ENCODE measurements at places on chromosomes 1 and 21.

- DNase-seq, result no peak
Observed at GRCh38 chr1:23899070-23899469, 14.1 kb downstream of the CNR2 start.

DNA sequence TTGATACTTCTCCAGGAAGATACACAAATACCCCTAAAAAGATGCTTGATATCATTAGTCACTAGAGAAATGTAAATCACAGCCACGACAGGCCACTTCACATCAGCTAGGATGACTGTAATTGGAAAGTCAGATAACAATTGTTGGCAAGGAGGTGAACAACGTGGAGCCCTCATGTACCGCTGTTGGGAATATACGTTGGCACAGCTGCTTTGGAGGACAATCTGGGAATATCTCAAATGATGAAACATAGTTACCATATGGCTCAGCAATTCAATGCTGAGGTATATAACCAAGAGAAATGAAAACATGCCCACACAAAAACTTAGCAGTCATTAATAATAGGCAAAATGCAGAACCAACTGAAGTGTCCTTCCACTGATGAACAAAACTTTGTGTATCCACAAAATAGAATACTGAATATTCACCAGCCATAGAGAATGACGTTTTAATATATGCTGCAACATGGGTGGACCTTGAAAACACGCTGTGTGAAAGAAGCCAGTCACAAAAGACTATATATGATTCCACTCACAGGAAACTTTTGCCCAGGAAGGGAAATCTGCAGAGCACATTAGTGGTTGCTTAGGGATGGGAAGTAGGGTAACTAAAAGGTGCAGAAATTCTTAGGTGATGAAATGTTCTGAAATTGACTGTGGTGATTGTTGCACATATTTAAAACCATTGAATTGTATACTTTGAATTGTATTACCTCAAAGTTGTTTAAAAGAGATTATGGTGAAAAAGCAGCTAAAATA lies 95.4 kb downstream of the AHCTF1 start:
- DNase-seq, result no peak

DNA sequence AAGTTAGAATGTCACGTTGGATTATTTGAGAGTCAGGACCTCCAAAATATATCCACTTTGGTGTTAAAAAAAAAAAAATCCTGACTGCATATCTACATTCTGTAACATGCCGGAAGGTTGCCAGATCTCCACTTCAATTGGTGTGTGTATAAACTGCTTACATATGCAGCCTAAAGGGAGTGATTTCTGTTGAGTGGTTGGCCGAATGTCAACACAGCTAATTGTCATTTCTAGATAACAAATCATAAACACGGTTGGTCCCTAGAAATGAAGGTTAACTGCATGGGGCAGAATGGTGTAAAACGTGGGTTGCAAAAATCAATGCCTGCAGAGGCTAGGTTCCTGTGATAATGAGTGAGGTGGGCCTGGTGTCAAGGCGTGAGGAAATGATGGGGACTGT lies 15.0 kb upstream of the ROR1 start:
- DNase-seq, result no peak

- DNase-seq, result no peak
Observed at GRCh38 chr1:215484171-215484939, 82.7 kb upstream of the KCTD3 start.

DNA sequence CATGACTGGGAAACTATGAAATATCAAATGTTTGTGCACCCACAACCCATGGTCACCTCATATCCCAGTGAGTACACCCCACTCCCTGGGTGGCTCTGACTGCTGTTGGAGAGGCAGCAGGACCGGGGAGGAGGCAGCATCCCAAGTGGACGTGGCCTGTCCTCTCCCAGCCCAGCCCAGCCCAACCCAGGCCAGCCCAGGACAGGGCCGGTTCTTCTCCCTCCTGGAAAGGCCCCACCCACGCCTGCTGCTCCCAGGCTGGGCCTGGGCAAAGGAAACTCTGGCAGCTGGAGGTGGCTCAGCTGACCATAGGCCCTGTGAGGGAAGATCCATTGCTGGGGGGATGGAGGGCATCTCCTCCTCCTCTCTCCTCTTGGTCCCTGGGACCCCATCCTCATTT lies 19.1 kb downstream of the MATN1 start:
- no peak for DNase-seq

GRCh38 chr1:8674481-8674880 lies 143.0 kb downstream of the RERE start:
- DNase-seq, result no peak

GRCh38 chr1:32984455-32985171 lies 20.0 kb upstream of the RNF19B start:
- no peak for DNase-seq

- DNase-seq, result no peak
Observed at GRCh38 chr21:35280231-35280630, 231.1 kb upstream of the RUNX1 start.

DNA sequence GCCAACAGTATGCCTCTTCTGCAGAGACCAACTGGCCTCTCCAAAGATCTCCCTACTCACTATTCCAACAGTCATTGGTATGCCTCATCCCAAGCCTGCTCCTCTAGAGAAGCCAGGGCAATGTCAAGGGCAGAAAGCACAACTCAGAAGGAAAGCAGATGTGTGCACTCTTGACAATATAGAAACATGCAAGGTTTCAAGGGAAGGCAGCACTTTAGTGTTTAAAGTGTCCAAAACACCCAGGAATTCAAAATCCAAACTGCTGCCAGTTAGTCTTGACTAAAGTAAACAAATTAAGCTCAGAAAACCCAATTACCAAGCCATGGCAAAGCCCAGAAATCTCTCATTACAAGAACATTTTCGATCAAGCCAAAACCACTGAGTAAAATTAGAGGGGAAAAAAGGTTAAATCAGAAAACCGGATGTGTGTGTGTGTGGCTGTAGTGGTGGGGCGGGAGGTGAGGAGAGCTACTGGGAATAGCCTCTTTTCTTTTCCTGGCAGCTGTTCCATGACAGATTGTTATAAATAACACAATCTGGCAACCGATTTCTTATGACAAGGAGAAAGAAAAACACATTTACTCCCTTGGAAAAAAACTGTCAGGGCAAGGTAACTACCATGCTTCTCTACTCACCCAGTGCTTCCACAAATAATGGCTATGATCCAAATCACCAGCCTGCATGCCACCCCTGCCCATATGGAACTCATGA lies 39.2 kb downstream of the EIF2B3 start:
- DNase-seq, result no peak

GRCh38 chr1:60960891-60961461 lies 121.4 kb upstream of the NFIA start:
- DNase-seq, result no peak

DNA sequence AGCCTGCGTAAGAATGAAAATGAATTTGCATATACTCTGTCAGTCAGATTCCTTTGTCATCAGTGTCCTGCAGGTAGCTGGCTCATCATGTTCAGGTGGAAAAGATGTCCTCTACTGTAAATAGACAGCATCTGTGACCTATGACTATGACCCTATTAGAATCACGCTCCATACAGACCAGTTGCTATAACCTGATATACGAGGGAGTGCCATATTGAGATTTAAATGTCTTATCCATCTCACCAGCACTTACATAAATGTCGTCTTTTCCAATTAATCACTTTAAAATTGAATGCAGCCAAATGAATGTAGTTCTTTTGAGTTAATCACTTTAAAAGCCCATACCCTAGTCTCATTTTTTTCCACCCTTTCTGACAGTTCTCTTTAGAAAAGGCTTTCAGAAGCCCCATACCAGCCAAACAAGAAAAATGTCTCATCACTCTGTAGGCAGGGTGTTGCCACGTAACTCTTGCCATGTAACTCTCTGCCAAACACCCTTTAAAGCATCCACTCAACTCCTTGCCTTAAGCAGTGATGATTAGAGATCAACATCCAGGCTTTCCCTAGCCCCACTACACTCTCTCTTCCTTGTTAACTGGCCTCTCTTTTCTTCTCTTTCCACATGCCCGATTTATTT lies 26.3 kb downstream of the DNASE2B start:
- no peak for DNase-seq

DNA sequence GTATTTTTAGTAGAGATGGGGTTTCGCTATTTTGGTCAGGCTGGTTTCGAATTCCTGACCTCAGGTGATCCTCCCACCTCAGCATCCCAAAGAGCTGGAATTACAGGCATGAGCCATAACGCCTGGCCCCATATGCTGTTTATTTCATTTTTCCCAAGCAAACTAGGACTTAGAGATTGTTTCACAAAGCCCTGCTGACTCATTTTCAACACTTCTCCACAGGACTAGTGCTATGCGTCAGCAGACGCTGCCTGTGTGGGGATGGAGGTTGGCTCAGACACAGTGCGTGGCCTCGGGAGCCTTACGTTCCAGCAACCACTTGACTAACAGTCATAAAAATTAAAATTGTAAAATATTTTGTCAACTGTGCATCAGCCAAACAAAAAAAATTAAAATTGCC lies 22.7 kb downstream of the PKNOX1 start:
- DNase-seq, result no peak

DNA sequence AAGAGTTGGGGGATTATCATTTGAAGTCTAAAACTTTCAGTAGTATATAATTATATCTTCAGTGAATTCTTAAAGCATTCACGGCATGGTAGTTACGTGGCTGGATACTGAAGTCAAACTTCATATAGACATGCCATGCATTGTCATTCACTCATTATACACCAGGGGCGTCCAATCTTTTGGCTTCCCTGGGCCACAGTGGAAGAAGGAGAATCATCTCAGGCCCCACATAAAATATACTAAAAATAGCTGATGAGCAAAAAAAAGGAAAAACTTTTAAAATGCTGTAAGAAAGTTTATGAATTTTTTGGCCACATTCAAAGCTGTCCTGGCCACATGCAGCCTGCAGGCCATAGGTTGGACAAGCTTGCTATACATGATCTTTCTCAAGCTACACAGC lies 43.8 kb downstream of the DENND1B start:
- DNase-seq, result no peak

DNA sequence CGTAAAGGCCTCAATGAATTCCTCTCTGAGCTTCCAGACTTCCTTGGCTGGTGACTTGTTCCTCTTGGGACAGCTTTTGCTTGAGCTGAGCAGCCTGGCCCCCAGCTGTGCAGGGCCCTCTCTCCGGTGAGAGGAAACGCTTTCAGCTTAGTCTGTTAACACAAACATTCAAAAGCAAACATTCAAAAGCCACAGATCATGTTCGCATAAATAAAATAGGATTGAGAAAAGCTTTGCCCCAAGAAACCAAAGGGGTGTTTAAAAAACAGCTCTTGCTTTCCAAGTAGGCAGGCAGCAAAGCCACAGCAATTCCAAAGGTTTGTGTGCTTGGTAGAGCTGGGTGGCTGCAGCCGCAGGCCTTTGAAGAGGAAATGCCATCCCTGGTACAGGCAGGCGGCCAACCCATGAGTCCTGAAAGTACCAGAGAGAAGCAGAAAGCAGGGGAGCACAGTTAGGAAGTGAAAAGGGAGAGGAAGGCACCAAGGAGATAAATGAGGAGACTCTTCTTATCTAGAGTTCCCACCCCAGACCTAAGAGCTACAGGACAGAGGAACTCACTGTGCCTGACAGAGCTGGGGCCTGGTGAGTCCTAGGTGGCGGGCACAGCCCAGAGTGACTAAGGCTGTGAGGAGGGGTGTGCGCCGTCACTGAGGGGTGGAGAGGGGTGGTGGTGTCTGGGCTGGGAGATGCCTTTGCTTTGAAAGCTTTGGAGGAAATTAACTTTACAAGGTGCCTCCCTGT lies 48.4 kb downstream of the CCN1 start:
- no peak for DNase-seq

DNA sequence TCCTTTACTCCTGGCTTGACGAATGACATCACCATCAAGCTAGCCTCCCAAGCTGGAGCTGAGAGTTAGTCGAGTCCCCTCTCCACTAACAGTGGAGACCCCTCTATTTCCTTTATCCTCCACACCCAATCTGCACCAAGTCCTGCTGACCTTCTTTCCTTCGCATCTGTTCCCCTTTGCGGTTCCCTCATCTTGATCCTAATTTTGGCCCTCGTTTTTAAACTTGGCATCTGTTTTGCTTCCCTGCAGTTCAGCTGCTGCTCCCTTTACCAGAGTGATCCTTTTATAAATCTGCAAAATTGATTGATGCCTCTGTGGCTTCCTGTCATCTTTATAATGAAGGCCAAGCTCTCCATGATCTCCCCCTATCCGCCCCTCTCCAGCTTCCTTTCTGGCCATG lies 49.0 kb upstream of the TSPAN2 start:
- no peak for DNase-seq

GRCh38 chr1:53025034-53025768 lies 36.8 kb upstream of the PODN start:
- no peak for DNase-seq

GRCh38 chr1:236530959-236531358 lies 7.2 kb downstream of the LGALS8 start:
- no peak for DNase-seq

- no peak for DNase-seq
Observed at GRCh38 chr1:229119161-229119560, 151.8 kb upstream of the RAB4A start.

GRCh38 chr1:48552420-48552819 lies 80.4 kb upstream of the SPATA6 start:
- no peak for DNase-seq

GRCh38 chr1:109277434-109278204 lies 5.3 kb downstream of the PSRC1 start:
- peak; percentile 30 for DNase-seq

DNA sequence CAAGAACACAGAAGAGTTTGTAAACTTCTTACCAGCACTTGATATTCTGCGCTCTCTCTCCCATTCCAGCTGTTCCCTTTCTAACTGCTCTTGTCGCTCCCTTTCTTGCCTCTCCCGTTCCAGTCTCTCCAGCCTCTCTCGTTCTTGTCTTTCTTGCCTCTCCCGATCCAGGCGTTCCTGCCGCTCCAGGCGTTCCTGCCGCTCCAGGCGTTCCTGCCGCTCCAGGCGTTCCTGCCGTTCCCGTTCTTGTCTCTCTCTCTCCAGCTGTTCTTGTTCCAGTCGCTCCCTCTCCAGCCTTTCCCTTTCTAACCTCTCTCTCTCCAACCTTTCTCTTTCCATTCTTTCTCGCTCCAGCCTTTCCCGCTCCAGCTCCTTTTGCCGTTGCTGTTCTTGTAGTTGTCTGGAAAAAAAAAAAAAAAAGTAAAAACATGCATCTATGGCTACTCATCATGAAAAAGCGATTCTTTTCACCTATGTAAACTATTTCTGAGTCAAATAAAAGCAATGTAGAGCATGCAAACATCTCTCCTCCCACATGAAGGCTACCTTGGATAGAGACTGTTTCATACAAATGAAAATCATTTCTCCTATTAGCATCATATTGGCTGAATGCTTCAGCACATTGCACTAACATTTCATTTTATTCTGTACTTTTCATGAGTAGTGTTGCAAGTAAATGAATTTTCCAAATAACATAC lies 91.5 kb upstream of the LBR start:
- DNase-seq, result no peak

All from stimulated activated CD8-positive, alpha-beta memory T cell treated with anti-CD3 and anti-CD28 coated beads, Interleukin-12 subunit alpha, Interleukin-12 subunit beta, amount 100 ng/mL, for 4 hours (primary cell).